ENCODE measurements at places on chromosomes 5 and 9.

DNA sequence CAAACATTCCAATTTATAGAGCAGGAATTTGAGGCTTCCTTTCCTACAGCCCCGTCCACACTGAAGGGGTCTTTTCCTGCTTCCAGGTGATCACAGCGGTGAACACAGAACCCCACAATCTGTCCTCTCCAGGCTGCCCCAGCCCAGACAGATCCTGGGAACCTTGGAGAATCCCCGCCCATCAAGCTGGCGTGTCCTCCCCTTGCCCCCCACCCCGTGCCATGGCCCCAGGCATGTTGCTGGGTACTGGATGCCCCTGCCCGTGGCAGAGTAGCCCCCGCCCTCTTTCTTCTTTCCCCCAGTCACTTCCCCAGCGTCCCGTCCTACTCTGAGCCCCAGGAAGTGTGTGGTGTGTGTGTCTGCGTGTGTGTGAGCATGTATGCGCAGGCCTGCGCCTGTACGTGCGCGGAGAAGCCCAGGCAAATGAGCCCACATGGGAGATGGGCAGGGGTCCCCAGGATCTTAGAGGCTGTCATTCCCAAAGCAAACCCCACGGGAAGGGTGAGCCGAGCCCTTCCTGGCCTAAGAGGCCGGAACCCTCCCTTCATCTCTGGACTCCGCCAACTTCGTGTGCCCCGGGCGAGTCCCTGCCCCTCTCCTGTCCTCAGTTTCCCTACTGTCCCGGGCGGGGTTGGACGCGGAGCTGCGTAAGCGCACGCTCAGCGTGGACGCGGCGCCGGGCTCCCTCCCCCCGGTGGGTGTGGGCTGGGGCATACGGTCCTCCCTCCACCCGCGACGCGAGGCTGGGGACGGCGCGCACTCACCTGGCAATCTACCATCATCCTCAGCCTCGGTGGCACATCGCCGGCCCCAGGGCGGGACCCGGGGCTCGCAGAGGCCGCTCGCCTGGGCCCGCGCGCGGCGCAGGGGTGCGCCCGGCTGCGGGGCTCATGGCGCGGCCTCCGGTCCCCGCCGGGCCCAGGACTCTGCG, 15.2 kb downstream of the GBGT1 start:
- DNase-seq: peak; percentile 57

GRCh38 chr5:180920710-180921109, 21.8 kb downstream of the BTNL8 start:
- no peak for DNase-seq

DNA sequence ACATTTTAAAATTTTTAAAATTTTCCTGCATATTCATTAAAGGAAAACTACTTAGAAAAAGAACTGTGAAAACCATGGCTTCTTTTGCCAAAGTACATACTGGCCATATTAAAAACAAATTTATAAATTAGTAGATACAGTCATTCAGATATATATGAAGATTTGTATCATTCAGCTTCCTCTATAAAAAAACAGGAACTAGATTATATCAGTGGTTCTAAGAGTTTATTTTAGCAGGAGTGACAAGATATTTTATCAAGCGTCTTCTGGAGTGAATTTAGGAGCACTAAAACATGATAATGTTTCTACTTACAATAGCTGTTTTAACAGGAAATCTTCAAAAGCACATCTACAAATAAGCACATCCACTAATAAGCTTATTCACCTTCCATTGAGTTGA, 171.4 kb downstream of the RAPGEF6 start:
- DNase-seq: no peak

DNA sequence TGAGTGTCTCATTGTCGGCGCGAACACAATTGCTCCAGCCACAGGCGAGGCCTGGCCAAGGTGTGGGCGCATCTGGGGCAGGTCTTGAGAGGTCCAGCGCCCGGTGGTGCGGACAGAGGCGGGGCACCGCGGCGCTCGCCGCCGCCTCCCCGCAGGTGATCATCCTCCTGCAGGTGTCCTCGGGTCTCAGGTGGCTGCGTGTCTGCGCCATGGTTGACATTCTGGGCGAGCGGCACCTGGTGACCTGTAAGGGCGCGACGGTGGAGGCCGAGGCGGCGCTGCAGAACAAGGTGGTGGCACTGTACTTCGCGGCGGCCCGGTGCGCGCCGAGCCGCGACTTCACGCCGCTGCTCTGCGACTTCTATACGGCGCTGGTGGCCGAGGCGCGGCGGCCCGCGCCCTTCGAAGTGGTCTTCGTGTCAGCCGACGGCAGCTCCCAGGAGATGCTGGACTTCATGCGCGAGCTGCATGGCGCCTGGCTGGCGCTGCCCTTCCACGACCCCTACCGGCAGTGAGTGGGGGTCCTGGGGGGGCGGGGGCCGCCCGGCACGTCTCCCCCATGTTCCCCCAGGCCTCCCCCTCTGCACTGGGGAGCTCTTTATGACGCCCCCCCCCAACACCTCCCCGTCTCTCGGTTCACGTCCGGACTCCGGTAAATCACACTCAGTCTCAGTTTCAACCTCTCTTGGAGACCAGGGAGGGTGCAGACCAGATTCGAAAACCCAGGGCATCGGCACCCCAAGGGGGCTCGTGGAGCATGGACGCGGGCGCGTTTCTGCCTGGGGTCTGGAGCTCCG, 446 bp downstream of the NXNL2 start:
- no peak for DNase-seq

DNA sequence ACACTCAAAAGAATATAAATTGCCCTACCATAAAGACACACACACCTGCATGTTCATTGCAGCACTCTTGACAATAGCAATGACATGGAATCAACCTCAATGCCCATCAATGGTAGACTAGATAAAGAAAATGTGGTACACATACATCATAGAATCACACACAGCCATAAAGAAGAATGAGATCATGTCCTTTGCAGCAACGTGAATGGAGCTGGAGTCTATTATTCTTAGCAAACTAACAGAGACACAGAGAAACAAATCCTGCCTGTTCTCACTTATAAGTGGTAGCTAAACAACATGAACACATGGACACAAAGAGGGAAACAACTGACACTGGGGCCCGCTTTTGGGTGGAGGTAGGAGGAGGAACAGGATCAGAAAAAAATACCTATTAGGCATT, 2062.2 kb upstream of the CDH6 start:
- no peak for DNase-seq

DNA sequence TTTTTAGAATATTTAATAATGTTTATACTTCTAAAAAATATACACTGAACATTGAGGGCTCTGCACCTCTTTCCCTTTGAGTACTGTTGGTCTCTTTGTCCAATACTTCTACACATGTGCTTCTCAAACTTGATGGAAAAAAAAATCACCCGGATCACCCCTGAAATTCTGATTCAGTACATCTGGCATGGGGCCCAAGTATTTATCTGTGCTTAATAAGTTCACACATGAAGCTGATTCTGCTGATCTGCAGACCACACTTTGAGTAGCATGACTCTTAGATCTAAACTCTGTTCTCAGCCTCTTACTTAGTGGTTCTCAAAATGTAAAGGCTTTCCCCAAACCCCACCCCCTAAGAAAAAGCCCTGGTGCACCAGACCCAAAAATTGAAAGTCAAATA, 12.0 kb downstream of the RUSC2 start:
- no peak for DNase-seq

Measured in stimulated activated CD4-positive, alpha-beta T cell treated with anti-CD3 and anti-CD28 coated beads, Interleukin-1b, Interleukin-23, amount 100 ng/mL, for 4 hours (primary cell).